ENCODE measurements at places on chromosomes 5 and 9.
A peak's percentile ranks its signal among the peaks of the same experiment; 100 is the strongest.

DNA sequence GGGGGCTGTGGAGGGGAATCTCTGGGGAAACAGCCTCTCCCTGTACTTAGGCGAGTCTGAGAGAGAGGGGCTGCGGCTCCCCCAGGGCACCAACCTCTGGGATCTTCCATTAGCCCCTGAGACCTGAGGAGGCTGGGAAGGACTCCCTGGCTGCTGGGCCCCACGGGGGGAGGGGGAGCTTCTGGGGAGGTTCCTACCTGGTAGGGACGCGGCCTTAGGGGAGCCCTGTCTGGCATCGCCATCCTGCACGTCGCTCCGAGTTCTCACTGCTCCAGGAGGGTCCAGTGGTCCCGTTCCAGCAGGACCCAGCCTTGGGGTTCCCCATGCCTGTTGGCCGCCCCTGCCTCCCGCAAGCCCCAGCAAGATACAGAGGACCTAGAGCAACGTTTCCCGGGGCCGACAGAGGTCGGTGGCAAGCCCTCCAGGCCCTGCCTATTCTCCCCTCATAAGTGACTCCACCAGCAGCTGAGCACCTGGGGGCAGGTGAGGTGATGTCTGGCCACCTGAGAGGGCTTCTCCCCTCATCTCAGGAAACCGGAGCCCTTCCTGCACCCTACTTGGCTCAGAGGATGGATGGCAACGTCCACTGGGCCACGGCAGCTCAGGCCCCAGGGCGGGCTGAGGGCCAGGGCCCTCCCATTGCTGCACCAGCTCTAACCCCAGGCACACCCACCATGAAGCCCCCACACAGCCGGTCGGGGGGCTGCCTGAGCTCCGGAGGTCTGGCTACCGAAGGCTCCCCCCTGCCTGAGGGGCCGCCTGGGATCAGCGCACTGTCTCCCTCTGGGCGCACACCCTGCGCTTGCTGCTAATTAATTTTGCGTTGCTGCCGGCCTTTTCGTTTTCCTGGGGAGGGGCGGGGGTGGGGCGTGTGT lies 22.5 kb downstream of the TPPP start:
- no peak for DNase-seq

GRCh38 chr5:93875693-93876092 lies 134.3 kb upstream of the POU5F2 start:
- no peak for DNase-seq

GRCh38 chr9:127450243-127450760 lies 904 bp downstream of the RPL12 start:
- DNase-seq: no peak

GRCh38 chr5:116502616-116503015 lies 72.0 kb downstream of the SEMA6A start:
- DNase-seq: no peak

DNA sequence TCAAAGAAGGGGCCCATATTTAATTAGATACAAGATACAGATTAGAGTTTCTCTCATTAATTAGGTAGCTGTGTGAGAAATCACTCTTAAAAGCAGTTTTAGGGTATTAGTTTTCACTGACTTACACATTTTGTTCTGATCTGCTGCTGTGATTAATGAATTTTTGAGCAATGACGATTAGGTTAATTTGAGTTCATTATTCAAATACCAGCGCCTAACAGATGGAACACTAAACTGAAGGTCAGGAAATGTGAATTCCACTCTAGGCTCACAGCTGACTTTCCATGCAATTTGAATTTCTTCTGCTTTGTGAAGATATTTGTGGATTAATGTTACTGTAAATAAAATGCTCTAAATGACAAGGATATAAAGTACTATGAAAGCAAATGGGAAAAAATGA lies 380.6 kb downstream of the ADGRV1 start:
- DNase-seq: no peak

- no peak for DNase-seq
Observed at GRCh38 chr9:82584349-82584863, 478.5 kb downstream of the RASEF start.

GRCh38 chr5:154351566-154351965 lies 94.2 kb upstream of the SAP30L start:
- peak; percentile 14 for DNase-seq

GRCh38 chr9:95413793-95414192 lies 96.3 kb upstream of the FANCC start:
- DNase-seq: no peak

DNA sequence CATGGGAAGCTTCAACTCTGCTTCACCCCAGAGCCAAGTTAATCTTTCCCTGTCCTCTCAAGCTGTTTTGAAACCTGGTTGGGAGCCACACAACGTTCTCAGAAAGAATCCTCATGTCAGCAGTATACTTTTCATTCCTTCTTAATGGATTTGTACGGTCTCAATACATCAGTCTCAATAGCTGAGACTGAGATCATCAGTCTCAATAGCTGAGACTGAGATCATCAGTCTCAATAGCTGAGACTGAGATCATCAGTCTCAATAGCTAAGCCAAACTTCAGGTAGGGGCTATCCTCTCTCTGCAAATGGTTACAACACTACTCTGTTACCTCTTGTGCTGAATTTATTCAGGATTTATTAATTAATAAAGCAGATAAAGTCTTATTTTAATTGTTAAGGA lies 1317.4 kb upstream of the CDH9 start:
- no peak for DNase-seq

GRCh38 chr5:139660105-139660922 lies 12.2 kb downstream of the CXXC5 start:
- no peak for DNase-seq

- DNase-seq: no peak
Observed at GRCh38 chr5:84783003-84783402, 398.3 kb upstream of the EDIL3 start.

GRCh38 chr5:73201547-73202513 lies 28.8 kb downstream of the TMEM174 start:
- DNase-seq: peak; percentile 42

- DNase-seq: no peak
Observed at GRCh38 chr5:122760236-122760635, 14.6 kb upstream of the SNX2 start.

DNA sequence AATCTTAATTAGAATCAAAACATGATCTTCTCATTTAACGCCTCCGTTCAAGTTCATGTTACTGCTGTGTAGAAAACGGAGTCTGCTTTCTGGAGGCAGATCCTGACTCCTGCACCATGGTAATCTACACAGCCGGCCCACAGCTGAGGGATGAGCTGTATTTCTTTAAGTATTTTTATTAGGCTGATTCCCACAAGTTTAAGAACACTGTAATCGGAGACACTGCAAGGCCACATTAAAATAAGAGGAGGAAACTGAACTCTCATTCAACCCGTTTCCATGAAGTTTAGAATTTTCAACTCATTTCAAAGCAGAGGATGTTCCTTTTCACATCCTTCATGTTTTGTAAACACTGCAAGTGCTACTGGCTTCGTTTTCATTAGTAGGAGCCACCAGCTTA lies 372.2 kb downstream of the NFIB start:
- DNase-seq: no peak

DNA sequence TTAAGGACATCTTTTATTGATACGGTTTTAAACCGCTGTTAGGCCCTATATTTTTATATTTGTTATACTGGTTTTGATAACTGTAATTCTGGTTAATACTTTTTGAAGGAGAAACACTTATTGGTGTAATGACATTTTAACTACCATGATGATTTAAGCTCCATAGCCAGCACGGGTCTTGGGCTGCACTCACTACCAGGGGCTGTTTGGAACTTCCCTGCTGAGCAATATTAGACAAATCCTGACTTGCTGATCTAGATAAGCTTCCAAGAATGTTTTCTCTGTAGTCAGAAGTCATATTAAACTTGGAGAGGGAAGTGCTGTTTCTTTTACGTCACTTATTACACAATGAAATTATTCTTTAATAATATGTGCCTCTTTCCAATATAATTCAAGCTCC lies 540.0 kb upstream of the GRAMD2B start:
- no peak for DNase-seq

DNA sequence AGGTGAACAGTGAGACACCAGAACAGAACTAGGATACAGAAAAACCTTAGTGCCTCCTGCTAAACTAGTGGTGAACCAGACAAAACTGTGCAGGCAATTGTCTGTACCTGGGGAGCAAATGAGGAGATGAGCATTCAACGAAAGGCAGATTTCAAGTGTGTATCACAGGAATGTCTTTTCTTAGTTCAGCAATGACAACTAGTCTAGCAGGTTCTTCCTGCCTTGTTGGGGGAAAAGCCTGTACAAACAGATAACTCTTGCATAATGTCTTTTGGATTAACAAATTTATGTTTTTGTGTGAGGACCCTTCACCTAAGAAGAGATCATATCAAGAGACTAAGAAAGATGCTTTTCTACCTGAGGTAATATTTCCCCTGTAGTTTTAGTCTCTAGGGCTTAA lies 21.8 kb upstream of the DENND4C start:
- DNase-seq: no peak

- DNase-seq: no peak
Observed at GRCh38 chr5:136047858-136048257, 19.1 kb downstream of the TGFBI start.

GRCh38 chr5:128649192-128649591 lies 111.1 kb upstream of the FBN2 start:
- no peak for DNase-seq

GRCh38 chr9:16985559-16986348 lies 115.3 kb upstream of the BNC2 start:
- no peak for DNase-seq

DNA sequence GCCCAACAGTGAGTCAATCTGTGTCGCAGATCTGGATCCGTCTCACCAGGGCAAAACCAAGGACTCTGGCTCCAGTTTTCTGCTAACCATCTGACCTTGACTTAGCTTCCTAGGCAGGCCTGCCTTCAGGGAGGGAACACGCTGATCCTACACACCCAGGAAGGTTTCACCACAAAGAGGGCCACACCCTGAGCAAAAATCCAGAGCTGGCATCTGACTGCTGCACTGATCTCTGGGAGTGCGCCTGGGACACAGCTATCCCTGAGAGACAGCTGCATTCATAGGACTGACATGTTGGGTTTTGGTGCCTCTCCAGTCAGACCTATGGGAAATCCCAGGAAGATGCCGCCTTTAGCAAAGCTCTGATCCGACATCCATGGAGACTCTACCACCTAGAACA lies 47.5 kb downstream of the CDK5RAP2 start:
- no peak for DNase-seq

DNA sequence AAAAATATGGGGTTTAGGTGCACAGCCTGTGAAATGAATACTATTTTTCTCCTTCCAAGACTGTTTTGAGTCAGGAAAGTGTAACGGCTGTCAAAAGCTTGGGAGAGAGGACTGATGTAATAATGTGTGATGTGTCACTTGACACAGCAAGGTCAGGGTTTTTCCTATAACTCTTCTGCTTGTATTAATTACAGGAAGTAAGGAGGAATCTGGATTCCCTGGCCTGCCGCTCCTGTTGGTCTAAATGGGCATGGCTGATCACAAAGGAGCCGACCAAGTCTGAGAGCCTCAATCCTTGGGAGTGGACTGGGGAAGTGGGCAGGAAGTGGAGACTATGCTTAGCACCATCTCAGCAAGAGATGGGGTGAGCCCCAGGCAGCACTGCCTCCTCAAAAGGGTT lies 16.7 kb upstream of the SLC28A3 start:
- no peak for DNase-seq

- no peak for DNase-seq
Observed at GRCh38 chr5:34599471-34600117, 56.5 kb upstream of the RAI14 start.

DNA sequence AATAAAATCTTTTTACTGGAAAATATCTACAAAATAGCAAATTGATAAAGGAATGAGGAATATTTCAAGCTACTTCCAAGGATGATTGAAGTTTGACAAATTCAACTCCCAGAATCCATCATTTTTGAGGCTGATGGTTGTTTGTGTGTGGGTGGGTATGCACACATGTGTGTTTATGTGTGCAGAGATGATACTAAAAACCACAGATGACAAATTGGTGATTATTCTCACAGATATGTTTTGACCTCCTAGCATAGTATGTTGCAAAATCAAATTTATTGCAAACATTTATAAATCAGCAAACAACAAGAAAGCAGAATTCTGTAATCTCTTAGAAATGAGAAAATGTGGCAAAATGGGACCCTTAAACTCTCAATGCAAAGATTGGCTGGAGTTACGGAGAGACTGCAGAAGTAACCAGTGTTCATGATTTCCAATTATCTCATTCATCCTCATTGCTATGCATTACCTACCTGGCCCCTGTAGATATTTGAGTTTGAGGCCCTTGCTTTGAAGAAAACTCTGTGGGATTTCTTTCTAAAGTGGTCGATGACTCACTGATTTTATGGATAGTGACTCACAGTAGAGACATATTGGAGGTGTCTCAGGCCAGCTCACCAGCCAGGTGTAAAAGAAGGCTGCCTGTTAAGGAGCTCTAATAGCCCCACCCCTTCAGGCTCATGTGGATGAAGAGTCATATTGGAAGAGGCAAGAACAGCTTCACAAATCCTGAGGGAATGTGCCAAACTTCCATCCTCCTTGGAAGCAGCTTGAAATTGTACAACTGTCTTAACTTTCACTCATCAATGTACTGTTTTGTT lies 44.6 kb upstream of the TMC1 start:
- DNase-seq: peak; percentile 63

DNA sequence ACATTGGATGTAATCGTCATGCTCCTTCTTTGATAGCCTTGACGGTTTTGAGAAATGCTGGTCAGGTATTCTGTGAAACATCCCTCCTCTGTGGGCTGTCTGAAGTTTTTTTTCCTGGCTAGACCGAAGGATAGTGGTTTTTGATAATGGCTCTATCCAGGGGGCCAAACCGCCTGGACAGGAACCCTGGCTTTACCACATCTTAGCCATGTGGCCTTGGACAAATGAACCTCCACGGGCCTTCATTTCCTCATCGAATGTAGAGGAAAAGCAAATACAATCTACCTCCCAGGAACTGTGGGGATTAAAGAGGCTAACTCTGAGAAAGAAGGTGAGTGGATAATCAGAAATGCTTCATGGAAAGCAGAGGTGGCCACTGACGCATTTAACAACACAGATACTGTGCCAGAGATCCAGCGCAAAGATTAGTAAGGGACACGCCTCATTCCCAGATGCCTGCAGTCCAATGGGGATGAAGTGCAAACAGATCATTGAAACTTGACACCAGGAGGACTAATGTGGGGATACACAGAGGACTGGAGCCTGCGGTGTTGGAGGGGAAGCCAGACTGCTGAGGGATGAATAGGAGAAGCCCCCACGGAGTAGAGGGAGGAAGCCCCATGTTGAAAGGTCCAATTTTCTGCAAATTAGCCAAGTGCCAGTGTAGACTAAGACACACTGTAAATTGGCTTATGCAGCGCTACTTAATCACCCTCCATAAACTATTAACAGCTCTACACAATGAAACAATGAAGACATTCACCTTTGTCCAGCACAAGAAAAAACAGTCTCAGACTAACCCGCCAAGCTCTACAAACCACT lies 41.6 kb downstream of the MYO10 start:
- no peak for DNase-seq

DNA sequence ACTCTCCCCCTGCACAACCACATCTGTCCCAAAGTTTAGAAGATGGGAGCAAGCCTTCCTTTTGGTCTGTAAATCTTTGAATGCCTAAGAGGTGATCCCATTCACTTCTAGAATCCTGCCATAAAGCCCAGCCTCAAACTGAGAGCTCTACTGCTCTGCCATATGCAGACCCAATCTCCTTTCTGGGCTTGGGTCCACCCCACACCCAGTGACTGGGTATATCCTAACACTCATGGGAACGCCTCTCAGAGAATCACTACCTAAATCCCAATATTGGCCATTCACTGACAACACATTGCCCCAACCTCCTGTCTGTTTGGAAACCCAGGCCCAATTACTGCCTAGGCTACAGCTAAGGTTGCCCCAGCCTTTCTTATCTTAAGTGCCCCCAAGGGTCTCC lies 90.7 kb downstream of the MAMDC2 start:
- no peak for DNase-seq

Data from T-helper 2 cell (primary cell).